Ureter (tissue), 1 donor: ENCODE measurements at places on chromosomes 3 and 15. TPM values are rescaled to one million over a fixed set of nuclear protein-coding genes. Genes with fewer than 3 reads are reported as not detected.

C3orf70 gene
- total RNA-seq, result 19.0 TPM

TNFSF10 gene
- 44.1 TPM for total RNA-seq

DUSP7 gene
- 22.2 TPM for total RNA-seq

U2SURP gene
- total RNA-seq, result 125 TPM

WDR93 gene
- 0.68 TPM for total RNA-seq

RPL14 gene
- total RNA-seq, result 2,169 TPM

IL17RE gene
- total RNA-seq, result 11.9 TPM

TMEM207 gene
- not detected for total RNA-seq
